ENCODE measurements at places on chromosomes 5 and 9.

DNA sequence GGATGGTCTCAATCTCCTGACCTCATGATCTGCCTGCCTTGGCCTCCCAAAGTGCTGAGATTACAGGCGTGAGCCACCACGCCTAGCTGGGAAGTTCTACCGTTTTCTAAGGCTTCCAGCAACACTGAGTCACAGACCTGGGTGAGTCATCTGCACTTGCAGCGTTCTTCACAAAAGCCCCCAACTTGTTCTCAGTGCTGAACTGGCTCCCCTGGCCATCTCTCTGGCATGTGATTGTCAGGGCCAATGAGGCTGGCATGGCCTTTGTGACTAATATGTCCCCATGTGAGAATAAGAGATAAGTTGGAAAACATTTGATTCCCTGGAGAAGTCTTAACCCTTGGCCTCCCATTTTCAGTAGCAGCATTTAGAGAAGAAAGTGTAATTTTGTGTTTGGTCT, 124.4 kb downstream of the WDR41 start:
- DNase-seq, result no peak

GRCh38 chr5:10860645-10861422, 99.8 kb upstream of the DAP start:
- no peak for DNase-seq

GRCh38 chr5:160466889-160467554, 45.4 kb downstream of the PTTG1 start:
- no peak for DNase-seq

DNA sequence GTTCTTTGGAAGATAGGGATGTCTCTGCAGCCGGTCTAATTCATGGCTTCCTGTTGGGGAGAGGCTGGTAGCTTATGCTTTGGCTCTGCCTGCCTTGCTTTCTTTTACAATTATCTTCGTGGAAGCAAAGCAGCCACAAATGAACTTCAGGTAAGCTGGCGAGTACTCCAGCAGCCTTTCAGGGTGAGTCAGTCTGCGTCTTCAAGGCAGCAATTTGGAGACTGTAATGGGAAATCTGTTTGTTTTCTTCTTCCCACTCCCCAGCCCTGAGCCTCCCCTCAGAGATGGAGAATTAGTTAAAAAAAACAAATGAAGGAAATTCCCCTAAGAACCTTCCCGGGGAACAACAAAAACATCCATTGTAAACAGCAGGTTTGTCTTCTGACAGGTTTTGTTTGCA, 100.1 kb downstream of the PSAT1 start:
- no peak for DNase-seq

DNA sequence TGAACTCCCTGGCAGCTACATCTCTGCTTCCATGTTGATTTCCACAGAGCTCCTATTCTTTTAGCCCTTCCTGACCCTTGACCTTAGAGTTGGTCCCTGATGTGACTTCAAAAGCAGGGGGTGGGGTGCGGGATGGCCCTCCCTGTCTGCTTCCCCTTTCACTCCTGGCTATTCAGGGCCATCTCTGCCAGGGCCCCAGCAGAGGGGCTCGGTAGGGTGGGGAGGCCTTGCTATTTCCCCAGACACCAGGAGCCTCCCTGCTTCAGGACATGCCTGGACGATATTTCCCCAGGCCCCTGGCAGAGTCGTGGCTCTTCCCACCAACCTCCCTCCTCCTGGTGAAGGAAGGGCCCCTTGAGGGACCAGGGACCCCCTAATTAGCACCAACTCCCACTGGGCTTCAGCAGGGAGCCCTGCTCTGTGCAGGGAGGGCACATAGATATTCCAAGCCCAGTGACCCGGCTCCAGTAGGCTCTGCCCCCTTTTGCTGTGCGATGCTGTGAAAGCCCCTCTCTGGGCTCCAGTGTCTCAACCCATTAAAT, 17.3 kb downstream of the CORO2A start:
- no peak for DNase-seq

DNA sequence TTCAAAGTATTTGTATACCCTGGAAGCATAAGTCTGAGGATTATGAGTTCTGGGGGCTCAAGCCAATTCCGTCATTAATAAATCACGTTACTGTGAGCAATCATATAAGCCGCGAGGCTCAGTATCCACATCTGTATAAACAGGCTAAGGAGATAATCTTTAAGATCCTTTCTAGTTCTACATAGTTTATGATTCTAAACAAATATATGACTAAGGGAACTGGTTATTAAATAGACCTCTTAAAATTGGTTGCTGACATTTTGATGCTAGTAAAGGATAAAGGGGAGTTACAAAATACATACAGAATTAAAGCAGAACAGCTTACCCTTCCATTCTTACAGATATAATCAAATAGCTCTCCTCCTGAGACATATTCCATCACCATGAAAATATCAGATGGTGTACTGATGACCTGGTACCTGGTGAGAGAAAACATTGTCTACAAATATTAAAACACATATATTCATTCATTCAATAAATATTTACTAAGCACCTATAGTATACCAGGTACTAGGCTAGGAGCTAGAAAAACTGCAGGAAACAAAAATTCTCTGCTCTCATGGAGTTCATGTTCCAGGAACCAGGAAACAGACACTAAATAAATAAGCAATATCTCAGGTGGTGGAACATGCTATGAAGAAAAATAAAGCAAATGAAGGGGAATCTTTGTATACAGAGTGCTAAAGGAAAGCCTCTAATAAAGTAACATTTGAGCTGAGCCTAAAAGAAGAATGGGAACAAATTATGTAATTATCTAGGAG, 19.5 kb upstream of the TTC33 start:
- no peak for DNase-seq

GRCh38 chr9:135034106-135034505, 53.4 kb upstream of the OLFM1 start:
- no peak for DNase-seq

- no peak for DNase-seq
These were observed 67.3 kb downstream of the PSMB7 start for GRCh38 chr9:124347968-124348358.

DNA sequence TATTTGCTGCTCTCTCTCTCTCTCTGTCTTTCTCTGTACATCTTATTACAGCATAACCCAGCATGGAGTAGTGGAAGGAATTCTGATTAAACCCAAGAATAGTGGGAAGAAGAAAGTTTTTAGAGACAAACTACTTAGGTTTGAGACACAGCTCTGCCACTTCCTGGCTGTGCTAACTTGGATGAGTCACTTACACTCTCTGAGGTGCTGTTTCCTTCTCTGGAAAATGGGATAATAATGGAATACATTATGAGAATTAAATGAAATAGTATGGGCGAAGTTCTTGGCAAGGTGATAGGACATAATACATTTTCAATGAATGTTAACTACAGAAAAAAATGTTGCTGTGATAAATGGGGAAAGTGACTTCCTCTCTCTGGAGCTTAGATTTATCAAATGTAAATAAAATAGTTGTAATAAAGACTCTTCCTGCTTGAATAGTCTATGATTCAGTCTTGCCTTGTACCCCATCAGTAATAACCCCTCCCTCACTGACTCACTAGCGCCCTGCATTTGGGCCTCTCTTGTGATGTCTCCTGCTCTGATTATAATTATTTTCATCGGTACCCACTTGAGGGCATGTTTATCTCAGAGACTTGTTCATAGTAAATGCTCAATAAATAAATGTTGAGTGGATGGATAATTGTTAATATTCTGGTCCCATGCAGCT, 27.6 kb downstream of the KIF4B start:
- DNase-seq, result no peak

DNA sequence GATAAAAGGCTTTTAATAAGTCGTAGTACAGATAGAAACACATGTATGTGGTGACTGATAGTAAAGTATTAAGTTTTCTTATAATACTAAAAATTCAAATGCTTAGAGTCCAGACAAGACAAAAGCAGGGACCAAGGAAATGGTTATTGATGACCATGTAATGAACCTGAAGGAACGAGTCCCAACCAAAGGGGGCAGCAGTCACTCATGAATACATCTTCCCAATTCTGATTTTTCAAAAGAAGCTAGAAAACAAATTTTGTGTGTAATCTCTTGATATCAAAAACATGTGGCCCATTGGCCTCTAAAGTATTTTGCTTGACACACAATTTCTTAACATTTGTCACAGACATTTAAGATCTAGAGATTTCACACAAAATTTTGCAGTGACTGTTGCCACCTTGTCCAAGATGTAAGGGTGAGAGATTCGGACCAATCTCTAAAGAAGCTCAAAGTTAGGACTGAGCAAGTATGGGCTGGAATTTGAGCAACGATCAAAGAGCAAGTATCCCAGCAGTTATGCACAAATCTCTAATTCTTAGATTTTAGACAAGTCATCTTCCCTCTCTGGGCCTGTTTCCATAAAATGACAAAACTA, 66.8 kb downstream of the ARL15 start:
- no peak for DNase-seq

DNA sequence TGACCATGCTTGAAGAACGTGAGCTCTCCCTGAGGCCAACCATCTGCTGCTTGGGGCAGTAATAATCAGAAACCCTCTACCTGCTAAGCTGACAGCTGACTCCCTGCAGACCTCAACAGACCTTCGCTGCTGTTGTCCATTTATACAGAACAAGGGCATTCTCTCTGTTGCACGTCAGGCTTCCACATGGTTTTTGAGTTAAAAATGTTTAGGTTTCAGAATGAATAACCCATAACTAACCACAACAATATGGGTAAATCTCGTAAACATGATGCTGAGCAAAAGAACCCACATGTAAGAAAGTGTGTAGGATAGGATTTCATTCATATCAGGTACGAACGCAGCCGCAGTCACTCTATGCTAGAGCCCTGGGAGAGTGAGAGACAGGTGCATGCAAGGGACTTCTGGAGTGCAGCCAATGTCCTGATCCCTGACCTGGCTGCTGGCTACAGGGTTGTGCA, 348.5 kb downstream of the MED10 start:
- DNase-seq, result no peak

DNA sequence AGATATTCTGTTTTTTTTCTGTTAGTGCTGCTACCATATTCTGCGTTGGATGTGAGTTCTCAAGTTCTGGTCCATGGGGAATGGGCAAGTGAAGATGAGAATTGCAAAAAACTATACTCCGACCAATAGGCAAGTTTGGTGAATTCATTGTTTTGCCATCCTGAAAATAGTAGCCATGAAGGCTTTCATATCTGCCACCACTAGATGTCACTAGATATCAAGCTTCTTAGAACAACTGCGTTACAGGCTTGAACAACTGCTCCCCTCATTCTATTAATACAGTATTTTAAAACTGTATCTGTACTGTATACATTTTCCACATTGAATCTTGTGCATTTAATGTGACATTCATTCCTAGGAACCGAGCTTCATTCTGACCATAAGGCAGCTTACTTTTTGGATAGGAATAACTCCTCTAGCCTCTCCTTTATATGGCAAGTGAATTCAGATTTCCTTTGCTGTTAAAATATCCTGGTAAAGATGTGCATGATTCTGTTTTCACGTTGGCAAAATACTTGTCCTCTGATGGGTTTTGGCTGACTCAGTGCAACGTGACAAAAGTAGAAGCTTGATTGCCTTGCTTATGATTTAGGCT, 163.6 kb downstream of the SREK1 start:
- DNase-seq, result no peak

- DNase-seq, result no peak
These were observed 162.7 kb upstream of the PDE4D start for GRCh38 chr5:60056191-60056590.

- DNase-seq, result no peak
These were observed 6.9 kb upstream of the SLC12A7 start for GRCh38 chr5:1118738-1119137.

All from cortex of kidney (tissue), 1 donor.